Kidney (tissue), 22 donors: ENCODE measurements at places on chromosomes 12 and 14.
A peak's percentile ranks its signal among the peaks of the same experiment; 100 is the strongest.

DNA sequence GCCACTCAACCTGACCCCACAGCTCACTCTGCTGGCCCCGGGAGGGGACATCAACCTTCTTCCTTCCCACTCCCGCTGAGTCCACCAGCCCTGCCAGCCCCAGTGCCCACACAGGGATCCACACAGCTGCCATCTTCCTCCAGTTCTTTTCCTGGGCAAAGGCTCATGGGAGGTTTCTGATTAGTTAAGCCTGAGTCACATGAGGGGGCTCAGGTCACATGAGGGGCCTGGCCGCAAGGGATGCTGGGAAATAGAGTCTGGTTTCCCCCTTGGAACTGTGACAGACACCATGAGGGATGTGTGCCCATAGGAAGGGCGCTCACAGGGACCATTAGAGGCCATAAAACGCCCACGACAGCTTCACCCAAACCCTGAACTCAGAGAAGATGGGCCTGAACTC is 228.7 kb upstream of the SFSWAP start:
- DNase-seq: no peak

DNA sequence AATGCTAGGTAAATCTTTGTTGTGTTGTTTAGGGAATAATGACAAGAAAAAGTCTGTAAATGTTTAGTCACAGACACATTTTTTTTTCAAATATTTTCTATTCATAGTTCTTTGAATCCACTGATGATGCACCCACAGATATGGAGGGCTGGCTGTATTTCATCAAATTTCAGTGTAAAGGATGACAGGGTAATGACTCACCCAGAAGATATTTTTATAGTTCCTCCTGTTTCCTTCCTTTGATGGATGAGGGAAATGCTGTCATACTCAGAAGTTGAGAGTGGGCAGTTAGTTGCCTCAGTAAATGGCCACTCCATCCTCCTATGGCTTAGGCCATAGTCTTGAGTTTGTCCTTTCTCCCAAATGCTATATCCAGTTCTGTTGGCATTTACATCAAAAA is 76.9 kb upstream of the REP15 start:
- no peak for DNase-seq

DNA sequence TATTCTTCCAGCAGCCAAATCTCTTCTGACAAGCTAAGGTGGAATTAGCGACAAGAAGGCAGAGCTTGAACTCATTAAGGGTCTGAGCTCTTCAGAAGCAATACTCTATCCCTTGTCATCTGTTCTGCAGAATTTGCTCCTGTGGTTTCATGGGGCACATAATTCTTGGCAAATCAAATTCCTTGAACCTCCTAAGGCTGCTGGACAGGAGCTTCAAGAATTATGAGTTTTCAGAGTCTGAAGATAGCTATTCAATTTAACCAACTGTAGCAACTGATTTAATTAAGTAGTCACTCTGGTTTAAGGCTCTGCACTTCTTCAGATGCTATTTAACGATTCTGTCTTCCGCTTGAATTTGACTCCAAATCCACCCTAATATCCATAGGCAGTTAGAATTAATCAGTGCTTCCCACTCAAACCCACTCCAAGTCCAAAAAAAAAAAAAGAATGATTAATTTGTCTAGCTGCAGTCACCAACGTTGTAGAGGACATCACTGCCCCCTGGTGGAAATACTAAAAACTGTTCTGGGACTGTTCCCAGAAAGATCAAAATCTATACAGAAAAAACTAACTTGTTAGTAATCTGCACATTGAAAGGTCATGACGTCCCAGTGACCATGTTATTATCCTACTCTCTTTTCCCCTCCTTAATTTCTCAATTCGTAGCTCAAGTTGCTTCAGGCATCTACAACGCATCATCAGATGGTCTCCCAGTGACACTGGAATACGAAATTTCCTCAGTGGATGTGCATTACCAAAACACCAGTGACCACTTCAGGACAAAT is 169.9 kb downstream of the KIF21A start:
- peak; percentile 66 for DNase-seq

DNA sequence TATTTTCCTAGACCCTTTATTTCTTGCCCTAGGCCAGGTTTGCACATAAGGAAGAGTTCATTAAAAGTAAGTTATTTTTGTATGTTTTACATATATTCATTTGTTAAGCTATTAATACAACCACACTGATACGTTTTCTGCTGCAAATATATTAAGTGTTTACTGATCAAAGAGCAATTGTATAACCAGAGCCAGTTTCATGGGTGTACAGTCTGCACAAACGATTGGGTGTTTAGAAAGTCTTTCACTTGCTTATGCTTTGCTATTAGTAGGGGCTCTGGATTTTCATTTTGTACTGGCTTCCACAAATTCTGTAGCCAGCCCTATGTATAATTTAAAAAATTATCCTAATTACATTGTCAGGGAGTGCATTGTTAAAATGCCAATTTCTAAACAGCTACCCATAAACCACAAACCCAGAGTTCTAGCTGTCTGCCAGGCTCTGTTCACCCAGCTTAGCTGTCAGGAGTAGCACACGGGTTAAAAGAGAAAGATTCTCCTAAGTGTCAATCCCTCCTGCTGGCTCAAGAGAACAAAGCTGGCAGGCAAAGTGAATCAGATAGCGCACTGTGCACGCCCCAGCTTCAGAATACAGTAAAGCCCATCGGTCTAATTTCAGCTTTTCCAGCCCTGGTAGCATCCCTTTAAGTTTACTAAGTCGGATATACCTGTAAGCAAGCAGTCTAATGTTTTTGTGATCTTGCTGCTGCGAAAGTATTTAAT is 151.0 kb upstream of the LMO3 start:
- DNase-seq: no peak

DNA sequence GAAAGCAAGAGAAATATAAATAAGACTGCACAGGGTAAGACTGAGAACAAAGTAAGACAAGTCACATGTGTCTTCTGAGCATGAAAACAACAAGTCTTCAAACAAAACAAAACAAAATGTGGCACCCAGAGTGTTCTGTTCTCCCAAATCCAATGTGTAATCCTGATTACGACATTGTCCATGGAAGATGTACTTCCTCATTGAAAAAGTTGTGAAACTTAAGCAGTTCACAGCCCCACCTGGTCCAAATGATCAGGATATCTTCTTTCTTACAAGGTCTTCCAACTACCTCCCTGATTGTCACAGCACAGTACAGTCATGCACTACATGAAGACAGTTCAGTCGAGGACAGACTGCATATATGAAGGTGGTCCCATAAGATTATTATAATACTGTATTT is 23.3 kb upstream of the NEK9 start:
- no peak for DNase-seq

- no peak for DNase-seq
These were observed 9.7 kb upstream of the RPS26 start for GRCh38 chr12:56031987-56032386.

DNA sequence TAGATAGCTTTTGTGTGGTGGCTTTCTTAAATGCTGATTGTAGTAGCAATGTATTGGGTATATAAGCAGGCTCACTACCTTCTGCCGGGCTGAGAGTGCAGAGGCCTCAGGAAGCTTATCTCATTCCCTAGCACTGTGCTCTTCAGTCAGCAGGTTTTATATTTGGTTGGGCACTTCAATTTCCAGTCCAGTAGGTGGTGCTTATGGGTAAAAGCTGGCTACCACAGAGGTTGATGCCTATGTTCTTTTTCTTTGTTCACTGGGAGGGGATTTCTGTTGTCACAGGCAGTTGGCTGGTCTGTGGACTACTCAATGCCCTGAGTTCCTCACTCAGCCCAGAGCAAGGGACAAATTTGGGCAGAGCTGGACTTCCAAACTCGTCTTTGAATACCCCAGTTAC is 43.0 kb upstream of the GLIPR1 start:
- no peak for DNase-seq

DNA sequence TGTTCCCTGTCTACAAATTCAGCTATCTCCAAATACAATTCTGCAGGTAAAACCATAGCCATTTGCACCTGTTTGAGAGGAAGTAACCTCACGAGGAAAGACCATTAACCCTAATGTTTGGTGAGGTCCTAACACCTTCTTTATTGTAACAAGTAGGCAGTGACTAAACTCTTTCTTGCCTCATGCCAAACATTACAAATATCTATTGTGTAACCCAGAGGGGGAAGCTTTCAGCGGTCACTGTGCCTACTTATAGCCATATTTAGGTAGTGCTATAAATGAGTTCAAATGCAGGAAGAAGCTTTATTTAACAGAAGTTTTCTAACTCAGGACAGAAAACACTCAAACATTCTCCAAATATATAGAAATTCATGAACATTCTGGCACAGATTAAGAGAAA is 252.7 kb downstream of the LRFN5 start:
- DNase-seq: no peak

GRCh38 chr12:40892528-40892927 is 200.3 kb downstream of the CNTN1 start:
- no peak for DNase-seq

- DNase-seq: peak; percentile 93
These were observed 8.3 kb downstream of the PXN start for GRCh38 chr12:120257041-120257821.

DNA sequence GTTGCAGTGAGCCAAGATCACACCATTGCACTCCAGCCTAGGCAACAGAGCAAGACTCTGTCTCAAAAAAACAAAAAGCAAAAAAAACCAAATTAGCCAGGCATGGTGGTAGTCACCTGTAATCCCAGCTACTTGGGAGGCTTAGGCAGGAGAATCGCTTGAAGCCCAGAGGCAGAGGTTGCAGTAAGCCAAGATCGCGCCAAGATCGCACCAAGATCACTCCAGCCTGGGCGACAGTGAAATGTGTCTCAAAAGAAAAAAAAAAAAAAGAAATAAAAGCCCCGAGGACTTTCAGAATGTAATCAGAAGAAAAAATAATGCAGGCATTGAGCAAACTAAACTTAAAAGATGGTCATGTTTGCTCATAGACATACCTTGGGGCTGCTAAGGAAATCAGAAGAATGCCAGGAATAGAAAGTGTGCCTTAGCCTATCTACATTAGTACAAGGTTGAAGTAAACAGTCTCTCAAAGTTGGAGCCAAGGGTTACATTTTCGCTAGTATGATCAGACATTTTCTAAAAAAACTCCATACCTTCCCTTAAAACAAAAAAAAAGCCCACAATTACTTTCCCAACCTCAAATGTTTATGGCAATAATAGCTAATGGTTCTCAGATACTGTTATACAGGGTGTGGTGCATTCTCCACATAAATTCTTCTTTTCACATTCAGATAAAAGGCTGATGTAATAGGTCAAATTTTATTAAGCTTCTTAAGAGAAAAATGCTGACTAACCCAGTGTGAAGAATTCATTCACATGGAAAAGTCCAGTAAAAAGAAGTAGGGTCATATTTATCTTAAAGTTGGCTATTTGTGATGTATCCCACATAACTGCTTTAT is 15.8 kb downstream of the DTD2 start:
- no peak for DNase-seq

- DNase-seq: peak; percentile 33
These were observed 30.4 kb downstream of the RAP1B start for GRCh38 chr12:68641138-68641537.
